ENCODE measurements at places on chromosomes 2 and 18.

- no peak for DNase-seq
Measured at GRCh38 chr18:657311-658000, at the start of gene TYMS. Gene TYMS (plus strand): TSS chr18:657653. CDS start chr18:657743, 90 bp downstream.

DNA sequence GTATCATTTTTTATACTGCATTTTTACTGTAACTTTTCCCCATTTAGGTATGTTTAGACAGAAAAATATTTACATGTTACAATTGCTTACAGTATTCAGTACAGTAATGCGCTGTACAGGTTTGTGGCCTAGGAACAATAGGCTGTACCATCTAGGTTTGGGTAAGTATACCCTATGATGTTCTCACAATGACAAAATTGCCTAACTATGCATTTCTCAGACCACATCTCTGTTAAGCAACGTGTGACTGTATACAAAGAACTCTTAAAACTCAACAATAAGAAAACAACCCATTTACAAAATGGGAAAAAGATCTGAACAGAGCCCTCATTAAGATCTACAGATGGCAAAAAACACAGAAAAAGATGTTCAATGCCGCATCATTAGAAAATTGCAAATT lies 29.4 kb downstream of the FAM210A start:
- no peak for DNase-seq

GRCh38 chr18:75844146-75844545 lies 416.6 kb upstream of the SMIM21 start:
- no peak for DNase-seq

DNA sequence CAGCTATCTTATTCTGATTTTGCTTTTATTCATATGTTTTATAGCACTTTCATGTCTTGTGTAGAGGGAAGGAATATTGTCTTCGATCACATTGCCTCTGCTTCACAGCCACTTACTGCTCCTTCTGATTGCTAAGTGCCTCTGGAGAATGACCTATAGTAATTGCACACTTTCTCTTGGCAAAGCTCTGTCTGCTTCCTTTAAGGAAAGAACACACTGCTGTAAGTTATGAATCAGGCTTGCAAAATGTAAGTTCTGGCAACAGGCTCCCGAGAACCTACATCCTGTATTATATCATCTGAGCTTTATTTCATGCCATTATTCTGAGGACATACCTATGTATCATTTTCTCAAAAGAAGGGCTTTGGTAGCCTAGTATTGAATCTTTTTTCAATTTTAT lies 170.7 kb downstream of the ZNF804A start:
- no peak for DNase-seq

DNA sequence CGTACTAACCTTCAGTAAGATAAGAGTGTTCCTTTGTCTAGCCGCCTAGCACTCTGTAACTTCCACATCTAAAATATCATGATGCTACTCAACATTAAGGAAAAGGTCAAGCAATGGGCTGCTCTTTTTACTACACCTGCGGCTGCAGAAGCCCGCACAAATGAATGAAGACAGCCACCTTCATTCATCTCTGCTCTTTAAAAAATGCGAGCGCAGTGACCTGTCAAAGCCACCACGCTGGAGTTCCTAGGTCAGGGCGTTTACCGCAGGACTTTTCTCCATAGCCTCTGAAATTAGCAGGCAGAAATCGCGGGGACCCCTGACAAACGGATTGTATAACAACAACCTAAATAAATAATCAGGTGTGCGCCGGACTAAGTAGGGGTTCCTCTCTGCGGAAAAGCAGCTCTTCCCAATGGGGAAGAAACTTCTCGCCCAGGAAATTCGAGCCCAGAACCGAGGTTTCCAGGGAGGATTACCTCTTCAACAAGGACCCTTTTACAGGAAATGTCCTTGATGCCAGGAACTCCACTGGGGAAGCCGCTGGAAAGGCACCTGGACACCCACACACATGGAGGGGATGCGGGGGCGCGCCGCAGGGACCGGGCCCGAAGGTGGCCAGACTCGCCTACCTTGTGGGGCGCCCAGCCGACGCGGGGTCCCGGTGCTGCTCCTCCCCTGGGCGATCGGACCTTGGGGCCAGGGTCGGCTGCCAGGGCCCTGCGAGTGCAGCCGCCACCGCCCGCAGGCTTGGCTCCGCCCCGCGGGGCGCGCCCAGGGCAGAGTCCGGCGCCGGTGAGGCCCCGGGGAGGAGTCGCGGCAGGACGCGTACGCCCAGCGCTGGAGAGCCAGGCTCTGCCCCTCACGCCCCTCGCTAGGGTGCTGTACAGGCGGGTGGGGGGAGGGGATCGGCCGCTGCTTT lies at the start of gene CCDC68:
TSS of gene CCDC68 (minus strand) at position 758 of the 922 bp plus-strand sequence. CDS start 16,670 bp downstream, outside the sequence.
- DNase-seq: no peak

GRCh38 chr2:99643787-99644418 lies 154.1 kb upstream of the REV1 start:
- DNase-seq: no peak

DNA sequence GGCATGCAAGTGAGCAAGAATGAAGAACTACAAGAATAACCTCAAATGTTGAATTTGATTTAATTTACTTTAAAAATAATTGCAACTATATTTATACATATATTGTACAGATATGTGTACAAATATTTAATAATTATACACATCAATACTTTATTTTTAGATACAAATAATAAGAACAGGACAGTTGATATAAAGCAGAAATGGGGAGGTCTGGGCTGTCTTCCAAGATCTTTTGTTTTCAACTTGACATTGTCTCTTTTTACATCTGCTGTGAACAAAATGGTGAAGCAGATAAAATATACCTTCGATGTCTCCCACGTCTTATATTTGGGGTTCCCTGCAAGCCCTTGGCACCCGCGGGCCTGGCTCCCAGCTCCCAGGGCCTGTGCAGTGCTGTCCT lies 231.3 kb upstream of the RBBP8 start:
- DNase-seq: no peak

DNA sequence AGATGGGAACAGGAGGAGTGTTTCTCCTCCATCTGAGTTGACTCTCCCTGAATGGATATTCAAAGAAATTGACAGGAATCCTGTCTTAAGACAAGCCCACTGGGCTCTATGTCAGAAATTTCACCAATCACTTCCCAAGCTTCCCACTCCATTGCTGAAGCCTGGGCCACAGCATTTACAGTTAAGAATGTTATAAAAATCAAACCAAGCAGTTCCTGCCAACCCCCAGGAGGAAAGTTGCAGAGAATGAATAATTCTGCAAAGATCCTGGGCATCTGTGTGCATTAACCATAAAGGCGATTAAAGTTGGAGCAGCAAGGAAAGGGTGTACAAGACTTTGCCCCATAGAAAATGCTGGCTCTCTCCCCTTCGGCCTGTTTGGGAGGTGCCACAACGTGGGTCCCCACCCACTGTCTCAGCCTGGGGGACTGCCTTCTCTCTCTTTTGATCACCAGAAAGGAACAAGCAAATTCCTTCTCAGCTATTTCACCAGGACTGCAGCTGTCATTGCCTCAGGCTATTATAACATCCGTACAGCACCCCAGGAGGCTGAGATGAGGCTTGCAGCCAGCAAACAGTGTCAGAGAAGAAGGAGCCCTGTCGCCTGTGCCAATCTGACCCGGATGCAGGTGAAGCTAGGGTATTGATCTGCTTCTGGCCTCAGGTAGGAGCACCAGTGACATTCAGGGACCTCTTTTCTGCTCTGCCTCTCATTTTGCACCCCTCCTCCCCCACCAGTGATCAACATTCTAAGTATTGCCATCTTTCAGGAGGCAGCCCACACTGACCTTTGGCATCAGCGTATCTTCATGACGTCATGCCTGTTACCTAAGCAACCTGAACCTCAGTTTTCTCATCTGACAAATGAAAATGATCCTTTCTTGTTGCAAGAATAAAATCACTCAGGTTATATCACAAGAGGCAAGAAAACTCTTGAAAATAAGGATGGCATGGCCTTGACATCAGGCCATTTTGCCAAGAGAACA lies 219.0 kb downstream of the SH3BP4 start:
- no peak for DNase-seq

DNA sequence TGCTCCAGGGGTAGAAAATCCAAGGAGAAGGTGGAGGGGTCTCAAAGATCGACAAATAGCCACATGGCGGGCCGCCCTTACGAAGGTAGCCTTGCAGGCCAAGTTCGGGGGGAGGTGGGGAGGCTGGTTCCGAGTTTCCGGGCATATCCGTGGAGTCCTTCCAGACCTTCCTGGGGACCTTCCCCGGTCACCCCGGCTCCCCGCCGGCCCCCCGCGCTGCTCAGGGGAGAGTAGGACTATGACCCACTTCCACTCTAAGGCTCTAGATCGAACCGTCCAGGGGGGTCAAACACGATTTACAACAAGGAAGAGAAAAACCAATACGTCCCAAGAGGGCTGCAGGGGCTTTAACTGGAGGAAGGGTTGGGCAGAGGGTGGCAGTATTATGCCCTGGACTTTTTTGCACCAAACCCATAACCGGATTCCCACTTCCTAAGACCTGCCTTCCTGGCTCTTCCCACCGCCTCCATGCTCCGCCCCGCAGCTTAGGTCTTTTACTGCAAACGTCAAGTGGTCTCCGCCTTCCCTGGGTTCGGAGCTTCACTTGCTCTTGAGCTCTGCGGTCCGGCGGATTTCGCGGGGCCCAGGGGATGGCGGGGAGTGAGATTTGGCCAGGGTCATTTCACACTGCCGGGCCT lies 779 bp upstream of the LYPD6 start:
- DNase-seq: no peak

- no peak for DNase-seq
Measured at GRCh38 chr2:219291394-219291793, 12.2 kb downstream of the DNAJB2 start.

- no peak for DNase-seq
Measured at GRCh38 chr2:69450735-69451416, 13.6 kb upstream of the NFU1 start.

Measured in omental fat pad (tissue), 4 donors.